ENCODE measurements at places on chromosomes 16 and 17.

- DNase-seq: no peak
Measured at GRCh38 chr17:82534401-82534812, 14.9 kb downstream of the FOXK2 start.

DNA sequence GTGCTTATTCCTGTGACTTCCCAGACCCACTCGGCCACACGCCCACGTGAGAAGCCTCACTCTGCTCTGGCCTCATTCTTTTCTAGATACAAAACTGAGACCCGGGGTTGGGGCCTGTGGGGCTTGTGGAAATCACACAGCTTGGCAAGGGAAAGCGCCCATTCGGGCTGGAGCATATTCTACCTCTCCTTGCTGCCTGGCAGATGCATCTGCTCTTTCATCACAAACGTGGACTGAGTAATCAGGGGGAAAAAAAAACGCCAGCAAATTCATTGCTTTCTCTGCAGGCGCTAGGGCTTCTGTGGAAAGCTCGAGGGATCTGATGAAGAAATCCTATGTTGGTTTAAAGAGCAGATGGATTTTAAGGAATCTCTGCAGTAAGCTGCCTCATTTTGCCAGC, 44.4 kb downstream of the DNAH9 start:
- no peak for DNase-seq

DNA sequence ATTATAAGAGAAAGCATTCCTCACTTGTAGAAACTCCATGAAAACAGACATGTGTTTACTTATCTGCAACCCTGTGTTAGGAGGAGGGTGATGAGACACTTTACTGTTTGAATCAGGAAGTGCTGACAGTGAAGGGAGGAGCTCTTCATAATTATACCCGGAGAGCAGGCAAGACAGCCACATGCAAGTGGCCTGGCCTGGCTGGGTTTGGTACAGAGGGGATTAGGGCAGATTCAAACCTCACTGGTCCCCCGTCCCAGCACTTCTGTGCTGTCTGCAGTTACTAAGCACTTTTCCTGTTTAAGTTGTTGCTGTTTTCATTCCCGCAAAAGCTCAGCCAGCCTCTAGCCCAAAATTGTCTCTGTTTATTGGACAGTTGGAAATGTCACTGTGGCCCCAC, 78.5 kb downstream of the WWOX start:
- no peak for DNase-seq

- DNase-seq: no peak
Measured at GRCh38 chr17:80352991-80353665, 61.8 kb upstream of the ENDOV start.

DNA sequence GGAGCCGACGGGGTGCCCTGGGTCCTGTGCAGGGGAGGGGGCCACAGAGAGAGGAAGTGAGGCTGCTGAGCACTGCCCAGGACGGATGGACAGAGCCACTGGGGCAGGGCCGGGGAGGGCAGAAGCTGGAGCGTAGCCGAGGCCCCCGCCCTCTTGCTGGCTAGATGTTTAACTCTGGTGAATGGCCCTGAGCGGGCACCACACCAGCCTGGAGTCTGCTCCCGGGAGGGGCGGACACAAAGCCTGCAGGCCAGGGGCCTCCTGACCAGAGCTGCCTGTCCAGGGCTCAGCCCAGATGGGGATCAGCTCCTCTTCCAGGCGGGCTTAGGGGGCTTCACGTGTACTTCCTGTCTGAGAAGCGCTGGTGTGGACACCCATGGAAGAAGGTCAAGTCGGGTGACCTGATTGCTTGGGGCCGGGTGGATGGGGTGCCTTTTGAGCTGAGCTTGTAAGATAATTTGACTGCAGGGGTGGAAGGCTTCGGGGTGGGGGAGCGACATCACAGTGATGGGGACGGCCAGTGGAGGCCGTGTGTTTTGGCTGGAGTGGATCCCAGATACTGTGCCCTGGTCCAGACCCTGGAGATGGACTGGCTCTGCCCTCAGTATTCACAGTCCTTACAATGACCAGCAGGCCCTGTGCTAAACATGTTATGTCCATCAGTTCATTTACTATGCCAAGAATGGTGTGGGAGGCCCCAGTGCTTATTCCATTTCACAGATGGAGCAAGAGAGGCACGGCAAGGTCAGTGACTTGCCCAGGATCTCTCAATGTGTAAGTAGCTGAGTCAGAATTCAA, 33.7 kb upstream of the CIBAR2 start:
- no peak for DNase-seq

- DNase-seq: no peak
Measured at GRCh38 chr17:40399185-40399584, 18.5 kb downstream of the TOP2A start.

DNA sequence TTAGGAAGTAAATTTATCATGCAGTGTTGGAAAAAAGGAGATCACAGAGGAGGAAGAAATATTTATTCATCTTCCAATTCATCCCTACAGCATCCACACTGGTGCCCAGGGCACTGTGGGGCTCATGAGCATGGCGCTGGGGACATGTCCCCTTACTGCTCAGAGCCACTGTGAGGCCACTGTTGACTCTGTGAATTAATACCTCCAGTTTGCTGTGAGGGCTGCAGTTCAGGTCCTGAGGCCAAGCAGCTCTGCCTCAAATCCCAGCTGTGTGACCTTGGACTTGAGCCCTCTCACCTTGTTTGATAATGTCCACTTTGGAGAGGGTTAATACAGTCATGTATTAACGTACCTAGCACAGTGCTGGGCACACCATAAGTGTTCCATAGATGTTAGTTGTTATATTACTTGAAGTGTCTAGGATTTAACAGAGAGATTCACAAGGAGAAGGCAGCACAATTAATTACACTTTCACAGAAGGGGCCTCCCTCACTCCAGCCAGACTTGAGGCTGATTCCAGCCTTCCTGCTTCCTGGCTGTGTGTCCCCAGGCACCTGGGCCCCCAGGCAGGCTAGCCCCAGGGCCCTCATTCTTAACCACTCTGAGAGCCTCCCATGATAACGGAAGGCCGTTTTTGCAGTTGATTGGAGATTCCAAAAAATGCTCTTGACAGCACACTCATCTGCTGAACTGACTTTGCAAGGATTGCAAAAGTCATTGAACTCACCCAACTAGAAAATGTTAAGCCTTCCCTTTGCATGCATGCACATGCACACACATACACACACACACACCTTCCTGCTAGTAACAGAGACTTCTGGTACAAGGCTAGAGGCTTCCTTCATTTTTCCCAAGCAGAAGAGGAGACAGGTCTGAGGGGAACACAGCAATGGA, 29.4 kb downstream of the KATNIP start:
- DNase-seq: no peak

- no peak for DNase-seq
Measured at GRCh38 chr17:62653826-62654761, 26.6 kb downstream of the MRC2 start.

- no peak for DNase-seq
Measured at GRCh38 chr16:79036541-79036940, 564.0 kb downstream of the MAF start.

GRCh38 chr16:3655030-3655395, 522 bp downstream of the DNASE1 start:
- DNase-seq: no peak

- DNase-seq: no peak
Measured at GRCh38 chr17:57751348-57751971, 6.4 kb upstream of the CCDC182 start.

GRCh38 chr17:77542551-77543490, 402.1 kb downstream of the SEC14L1 start:
- peak; percentile 96 for DNase-seq

DNA sequence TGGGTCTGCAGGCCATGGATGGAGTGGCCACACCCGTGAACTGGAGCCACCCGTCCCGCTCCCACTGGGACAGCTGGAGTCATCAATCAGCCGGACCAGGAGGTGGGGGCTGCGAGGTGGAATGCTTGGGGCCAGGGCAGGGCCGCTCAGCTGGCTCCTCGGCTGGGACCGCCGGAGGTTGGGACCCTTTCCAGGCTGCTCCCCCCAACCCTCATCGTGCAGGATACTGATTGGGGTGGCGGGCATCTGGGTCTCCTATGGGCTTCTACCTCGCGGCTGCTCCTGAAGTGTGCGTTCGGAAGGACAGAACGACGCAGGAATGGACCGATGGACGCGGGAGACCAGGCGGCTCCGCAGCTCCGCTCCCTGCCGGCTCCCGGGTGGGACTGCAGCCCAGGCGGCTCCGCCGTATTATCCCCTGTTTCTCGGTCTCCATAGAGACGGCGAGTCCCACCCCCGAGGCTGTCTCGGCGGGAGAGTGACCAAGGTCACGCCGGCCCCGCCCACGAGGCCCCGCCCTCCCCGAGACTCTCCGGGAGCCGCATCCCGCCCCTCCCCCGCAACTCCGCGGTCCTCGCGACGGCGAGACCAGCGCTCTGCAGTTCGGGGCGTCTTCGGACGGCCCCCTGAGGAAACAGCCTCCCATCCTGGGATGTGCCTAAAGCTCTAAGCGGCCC, at the start of gene TPPP3:
TSS of gene TPPP3 (minus strand) at position 388 of the 677 bp plus-strand sequence. CDS start 2,387 bp downstream, outside the sequence.
- no peak for DNase-seq

DNA sequence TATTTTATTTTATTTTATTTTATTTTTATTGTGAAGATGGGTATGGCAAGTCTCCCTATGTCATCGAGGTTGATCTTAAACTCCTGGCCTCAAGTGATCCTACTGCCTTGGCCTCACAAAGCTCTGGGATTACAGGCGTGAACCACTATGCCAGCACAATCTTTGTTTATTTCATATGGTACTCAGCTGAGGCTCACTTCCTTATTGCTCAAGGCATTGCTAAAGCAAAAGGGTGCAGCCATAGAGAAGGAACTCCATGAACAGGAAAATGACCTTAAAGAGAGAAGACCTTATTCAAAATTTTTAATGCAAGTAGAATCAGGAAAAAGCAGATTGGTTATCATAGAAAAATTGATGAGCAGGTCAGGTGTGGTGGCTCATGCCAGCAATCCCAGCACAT, 110.6 kb upstream of the RBBP6 start:
- no peak for DNase-seq

DNA sequence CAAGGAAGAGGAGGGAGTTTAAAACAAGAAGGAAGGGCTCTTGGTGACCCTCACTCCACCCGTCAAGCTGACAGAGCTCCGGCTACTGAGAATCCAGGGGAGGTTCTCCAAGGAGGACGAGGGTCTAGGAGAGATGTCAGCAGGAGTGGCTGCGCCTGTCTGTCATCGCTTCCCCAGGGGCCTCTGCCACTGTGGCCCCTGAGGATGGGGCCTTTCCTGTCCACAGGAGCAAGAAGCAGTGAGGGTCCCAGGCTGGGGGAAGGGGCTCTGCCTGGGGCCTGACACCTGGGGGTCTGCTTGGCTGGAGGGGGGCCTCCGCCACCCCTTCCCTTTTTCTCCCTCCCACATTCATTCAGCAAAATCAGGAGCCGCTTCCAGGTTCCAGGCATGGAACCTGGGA, 66.5 kb upstream of the TNRC6C start:
- DNase-seq: no peak

DNA sequence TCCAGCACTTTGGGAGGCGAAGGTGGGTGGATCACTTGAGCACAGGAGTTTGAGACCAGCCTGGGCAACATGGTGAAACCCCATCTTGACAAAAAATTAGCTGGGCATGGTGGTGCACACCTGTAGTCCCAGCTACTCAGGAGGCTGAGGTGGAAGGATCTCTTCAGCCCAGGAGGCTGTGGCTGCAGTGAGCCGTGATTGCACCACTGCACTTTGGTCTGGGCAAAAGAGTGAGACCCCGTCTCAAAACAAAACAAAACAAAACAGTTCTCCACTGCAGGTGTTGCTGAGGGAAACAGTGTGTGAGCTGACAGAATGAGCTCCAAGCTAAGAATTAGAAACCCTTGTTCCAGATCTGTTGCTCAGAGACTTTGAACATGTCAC, 35.2 kb upstream of the TBX2 start:
- DNase-seq: no peak

DNA sequence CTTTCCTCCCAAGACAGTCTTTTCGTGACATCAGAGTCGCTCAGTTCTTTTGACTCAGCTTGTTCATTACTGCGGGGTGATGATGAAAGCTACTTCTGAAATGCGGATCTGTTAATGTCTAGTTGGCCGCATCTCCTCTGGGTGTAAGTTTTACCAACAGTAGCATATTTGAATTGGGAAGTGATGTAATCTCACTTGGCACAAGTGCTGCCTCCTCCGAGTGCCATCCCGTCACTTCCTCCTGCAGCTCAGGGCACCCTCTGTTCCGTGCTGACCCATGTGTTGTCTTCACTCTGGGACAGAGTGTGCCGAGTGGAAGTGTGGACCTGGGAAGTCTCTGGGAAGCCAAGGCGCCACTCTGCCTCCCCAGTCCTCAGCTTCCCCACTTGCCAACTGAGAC, 8.9 kb downstream of the ADAD2 start:
- DNase-seq: no peak

- no peak for DNase-seq
Measured at GRCh38 chr17:14270508-14270907, 30.4 kb upstream of the HS3ST3B1 start.

DNA sequence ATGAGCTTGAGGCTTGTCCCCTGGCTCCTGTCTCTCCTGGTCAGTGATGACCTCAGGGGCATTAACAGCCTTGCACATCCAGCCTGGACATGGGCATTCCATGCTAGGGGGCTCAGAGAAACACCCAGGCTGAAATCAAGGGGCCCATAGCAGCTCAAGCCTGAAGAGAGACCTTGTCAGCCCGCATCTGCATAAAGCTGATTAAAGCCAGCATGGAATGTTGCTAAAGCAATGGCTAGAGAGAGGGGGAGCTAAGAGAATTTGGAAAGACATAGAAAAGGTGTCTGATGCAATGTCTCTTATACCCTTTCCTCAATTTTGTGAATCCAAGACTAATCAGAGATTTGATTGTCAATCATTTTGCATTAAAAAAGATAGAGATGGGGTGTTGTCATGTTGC, 51.4 kb upstream of the WSCD1 start:
- no peak for DNase-seq

GRCh38 chr17:34173241-34173640, 81.8 kb upstream of the CCL2 start:
- DNase-seq: no peak

DNA sequence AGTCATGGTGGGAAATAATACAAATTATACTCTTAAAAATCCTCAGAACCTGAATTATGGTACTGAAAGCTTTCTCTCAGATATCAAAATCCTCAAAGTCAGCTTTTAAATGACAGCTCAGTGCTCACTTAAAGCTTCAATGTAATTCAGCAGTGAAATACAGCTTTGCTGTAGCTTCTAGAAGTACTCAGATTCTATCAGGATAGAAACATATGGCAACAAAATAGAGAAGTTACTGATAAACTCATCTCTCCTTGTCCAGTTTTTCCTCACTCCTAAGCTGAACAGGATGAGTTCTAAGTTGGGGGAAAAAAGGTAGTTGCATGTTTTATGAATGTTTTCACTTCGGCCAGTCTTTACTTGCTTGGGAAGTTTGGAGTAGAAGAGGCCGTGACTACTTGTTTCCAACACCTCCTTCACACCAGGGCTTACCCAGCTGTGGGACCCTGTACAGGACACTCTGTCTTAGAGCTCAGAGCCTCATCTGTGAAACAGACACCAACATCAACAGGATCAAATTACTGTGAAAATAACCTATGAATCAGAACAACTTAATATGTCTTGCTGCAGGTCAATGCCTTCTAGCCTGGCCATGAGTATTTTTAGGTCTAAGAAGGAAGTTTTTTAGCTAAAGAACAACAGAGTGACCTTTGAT, 30.2 kb downstream of the OGFOD1 start:
- DNase-seq: no peak

DNA sequence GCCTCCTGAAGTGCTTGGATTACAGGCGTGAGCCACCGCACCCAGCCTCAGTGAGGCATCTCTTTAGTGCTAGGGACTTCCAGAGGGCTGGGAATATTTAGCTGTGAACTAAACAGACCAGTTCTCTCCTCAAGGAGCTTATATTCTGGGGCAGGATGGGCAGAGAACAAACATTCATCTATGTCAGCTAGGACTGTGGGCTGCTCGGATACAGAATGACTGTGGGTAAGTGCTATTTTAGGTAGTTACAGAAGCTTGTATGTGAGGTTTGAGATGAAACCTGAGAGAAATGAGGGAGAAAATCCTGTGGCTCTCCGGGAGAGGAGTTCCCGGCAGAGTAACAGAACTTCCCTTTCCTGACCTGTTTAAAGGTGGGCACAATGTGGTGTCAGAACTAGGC, 6.2 kb upstream of the INPP5K start:
- DNase-seq: no peak
